Neural progenitor cell (in vitro differentiated cells): ENCODE measurements at places on chromosomes 3 and 15. TPM values are rescaled to one million over a fixed set of nuclear protein-coding genes. Genes with fewer than 3 reads are reported as not detected.

Gene SLC2A2
- total RNA-seq = not detected in 2 replicates

Gene PFKFB4
- 59.5 and 102 TPM in 2 replicates for total RNA-seq

Gene TGM5
- total RNA-seq = not detected in 2 replicates

Gene TJP1
- 98.1 and 126 TPM in 2 replicates for total RNA-seq

Gene P3H2
- 9.0 and 21.4 TPM in 2 replicates for total RNA-seq

Gene IL17RB
- total RNA-seq = 3.4 and 5.5 TPM in 2 replicates

Gene ROPN1
- total RNA-seq = not detected in 2 replicates

GRCh38 chr3:18066899-18067582, 324.6 kb upstream of the TBC1D5 start:
- no peak for DNase-seq

DNA sequence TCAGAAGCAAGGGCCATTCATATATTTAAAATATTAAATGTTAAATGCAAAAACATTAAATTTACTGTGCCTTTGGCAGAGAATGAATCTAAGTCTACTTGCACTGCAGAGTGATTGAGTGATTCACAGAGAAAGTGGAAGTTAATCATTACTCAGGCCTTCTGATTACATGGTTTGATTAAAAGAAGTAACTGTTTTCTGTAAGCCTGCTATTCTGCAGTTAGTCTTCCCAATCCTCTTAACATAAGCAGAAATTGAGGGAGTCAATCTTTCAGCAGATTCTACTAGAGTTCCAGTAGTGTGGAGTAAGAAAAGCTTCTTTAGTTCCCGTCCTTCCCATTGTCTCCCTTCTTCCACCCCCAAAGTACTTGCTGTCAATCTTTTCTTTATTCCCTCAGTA, 1.5 kb downstream of the NLGN1 start:
- peak; percentile 18 for DNase-seq

DNA sequence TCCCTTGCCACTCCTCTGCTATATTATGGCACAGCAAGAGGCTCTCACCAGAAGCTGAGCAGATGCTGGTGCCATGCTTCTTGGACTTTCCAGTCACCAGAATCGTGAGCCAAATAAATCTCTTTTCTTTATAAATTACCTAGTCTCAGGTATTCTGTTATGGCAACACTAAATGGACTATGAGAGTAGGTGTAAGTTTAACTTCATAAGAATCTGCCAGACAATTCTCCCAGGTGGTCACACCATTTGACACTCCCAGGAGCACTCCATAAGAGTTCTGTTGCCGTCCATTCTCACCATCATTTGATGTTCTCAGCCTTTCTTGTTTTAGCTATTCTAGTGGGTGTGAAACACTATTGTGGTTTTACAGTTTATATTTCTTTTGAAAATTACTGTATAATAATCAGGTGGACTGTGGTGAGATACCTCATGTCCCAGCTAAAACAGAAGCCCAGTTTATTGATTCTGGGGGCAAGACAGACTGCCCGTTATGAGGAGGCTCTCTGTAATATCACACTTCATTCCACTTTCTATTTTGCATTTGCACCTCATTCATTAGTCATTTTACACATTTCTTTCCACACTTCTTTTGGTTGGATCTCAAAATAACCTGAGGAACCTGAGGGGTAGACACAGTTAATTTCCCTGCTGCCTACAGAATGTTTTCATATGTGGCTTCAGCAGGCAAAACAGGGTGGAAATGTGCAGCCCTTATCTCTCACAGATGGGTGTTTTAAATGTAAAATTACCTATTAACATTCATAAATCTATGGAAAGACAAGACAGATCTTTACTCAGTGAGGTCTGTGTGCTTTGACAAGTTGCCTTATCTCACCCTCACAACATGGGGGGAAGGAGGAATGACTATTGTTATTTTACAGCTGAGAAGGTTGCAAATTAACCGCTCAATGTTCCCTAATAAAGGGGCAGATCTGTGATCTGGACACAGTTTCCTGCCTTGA, 42.1 kb downstream of the CDCP1 start:
- no peak for DNase-seq

DNA sequence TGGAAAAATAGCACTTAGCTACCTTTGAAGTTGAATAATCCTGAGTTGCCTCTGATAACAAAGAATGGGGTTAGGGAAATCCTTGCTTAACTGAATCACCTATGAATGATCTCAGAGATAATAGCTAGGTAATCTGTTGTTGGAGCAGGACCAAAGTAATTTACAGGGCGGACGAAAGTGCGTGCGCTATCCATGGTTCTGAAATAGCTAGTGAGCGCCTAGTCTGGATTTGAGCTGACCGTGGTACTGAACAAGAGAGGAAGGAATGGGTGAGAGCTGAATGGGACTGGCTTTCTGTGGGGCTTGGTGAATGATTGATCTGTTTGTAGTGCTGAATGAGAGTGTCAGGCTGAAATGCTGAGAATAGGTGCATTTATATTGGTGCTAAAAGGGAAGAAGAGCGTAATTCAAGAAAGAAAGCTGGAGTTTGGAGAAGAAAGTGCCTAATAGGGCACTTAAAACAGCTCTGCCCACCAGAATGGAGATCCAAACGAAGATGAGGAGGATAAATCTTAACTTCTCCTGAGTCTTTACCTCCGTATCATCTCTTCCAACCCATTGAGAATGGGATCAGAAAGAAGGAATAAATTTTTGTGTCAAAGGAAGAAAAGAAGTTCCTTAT, 10.1 kb downstream of the SCN10A start:
- peak; percentile 95 for DNase-seq

GRCh38 chr3:14623569-14624051, 28.0 kb upstream of the CCDC174 start:
- DNase-seq = no peak

DNA sequence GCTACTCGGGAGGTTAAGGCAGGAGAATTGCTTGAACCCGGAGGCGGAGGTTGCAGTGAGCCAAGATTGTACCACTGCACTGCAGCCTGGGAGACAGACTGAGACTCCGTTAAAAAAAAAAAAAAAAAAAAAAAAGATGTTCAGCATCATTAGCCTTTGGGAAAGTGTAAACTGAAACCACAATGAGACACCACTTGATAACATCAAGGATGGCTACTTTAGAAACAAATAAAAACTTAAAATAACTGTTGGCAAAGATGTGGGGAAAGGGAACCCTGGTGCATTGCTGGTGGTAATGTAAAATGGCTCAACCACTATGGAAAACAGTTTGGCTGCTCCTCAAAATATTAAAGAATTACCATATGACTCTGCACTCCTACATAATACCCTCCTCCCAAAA, 1.9 kb downstream of the LEO1 start:
- DNase-seq = no peak

GRCh38 chr3:67401921-67402320, 252.5 kb downstream of the SUCLG2 start:
- no peak for DNase-seq

GRCh38 chr15:41182266-41182665, 48.3 kb downstream of the EXD1 start:
- no peak for DNase-seq

- DNase-seq = no peak
These were observed 572.2 kb downstream of the MECOM start for GRCh38 chr3:169091196-169091823.

- DNase-seq = peak; percentile 42
These were observed 97.4 kb upstream of the KLF13 start for GRCh38 chr15:31228980-31229826.

DNA sequence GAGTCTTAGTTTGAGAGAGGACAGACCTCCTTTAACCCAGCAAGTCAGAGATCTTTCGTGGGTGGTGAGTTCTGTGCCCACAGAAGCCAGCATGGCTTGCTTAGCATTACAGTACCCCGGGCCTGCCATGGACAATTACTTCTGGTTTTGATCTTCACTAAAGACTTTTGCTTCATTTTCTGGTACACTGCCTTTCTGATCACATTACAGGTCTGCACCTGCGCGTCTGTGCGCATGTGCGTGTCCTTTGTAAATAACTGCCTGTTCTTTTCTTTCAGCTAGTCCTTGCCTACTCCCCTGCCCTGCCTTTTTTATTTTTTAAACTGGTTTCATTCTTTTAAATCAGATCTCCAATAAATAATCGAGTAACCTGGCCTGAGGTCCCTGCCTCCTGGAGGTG, 57.1 kb upstream of the CMTM8 start:
- no peak for DNase-seq

DNA sequence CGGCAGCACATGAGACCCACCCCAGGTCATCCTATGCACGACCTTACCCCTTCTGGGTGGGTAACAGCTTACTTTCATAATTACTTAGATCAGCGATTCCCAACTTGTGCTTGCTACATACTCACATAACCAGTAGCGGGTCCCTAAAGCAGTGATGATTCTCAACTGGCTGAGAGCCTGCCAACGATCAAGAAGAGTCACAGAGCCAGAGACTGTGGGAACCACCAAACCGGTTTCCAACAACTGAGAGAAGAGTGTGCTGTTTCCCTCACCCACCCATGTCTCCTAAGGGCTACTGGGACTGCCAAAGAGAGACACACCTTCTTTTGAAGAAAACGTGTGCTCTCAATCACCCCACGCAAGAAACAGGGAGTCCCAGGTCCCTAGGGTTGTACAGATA, 12.0 kb upstream of the XXYLT1 start:
- no peak for DNase-seq

GRCh38 chr3:28989646-28990089, 291.2 kb upstream of the RBMS3 start:
- DNase-seq = no peak

DNA sequence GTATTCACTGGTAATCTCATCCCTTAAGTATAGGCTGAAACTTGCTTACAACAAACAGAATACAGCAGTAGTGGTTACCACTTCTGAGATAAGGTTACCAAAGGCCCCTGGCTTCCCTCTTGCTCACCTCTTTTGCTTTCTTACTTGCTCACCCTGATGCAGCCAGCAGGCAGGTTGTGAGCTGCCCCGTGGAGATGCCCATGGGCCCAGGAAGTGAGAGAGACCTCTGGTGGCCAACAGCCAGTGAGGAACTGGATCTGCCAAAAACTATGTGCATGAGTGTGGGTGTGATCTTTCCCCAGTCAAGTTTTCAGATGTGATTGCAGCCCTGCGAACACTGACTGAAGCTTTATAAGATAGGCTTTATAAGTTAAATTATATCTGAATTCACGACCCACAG, 48.7 kb downstream of the NMNAT3 start:
- DNase-seq = peak; percentile 28

- DNase-seq = no peak
These were observed 74.2 kb upstream of the FNDC3B start for GRCh38 chr3:171965067-171965712.

DNA sequence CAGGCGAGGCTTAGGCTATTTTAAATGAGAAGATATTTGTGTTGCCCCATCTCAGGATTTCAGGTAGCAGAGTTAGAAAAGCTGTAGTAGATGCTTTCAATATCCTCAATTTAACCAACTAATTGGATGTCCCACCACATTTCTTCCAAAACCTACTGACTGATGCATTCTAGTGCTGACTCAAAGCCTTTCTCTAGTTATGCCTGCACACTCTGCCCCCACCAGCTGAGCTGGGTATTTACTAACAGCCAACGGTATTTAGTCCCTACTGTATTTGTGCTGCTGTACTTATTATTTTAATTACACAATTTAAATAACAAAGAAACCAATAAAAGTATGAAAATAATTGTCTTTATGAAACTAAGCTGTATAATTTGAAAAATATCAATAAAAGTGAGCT, 139.5 kb downstream of the OSBPL10 start:
- DNase-seq = no peak

- no peak for DNase-seq
These were observed 63.7 kb downstream of the SPRED1 start for GRCh38 chr15:38316311-38316710.

DNA sequence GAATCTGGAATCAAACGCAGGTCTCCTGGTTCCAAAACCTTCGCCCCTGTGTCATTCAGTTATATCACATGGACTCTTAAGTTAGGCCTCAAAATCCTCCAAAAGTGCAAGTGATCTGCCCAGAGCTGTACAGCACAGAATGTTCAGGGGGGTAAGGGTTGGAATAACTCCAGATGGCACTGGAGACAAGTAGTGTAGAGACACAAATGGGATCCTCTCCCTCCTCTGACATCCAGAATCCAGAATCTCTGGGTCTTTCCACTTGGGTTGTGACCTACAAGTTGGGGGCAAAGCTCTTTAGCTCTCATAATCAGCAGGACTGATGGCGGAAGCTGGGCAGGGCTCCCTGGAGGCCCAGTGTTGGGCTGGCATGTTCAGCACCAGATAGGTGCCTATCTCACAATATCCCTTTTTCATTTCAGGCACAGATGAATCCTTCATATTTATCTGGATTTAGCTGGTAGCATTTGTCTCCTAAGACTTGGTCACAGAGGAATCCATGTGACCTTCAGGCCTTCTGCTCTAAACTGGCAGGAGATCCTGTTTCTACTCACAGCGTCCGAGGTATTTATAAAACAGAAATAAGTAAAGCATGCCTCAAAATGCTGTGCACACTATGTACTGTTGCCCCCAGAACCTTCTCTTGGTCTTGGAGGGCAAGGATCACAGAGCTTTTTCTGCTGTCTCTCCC, 15.4 kb downstream of the ABHD2 start:
- DNase-seq = no peak

DNA sequence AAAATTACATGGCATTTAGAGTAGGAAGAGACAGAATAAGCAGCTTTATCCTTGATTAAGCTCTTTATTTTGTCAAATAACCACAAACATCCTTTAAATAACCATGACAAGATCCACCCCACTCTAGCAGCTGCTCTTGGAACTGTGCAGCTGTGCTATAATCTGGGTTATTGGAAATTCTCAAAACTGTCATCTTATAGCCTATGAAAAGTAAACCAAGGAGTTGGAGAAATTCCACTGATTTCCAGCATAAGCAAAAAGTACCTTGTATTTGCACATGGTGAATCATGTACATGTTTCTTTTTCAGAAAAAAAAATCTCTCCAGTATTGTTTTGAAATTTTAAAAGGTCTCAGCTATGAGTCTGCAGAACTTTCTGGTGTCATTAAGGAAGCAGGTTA, 88.8 kb upstream of the ABI3BP start:
- no peak for DNase-seq

GRCh38 chr15:41797201-41797944, 23.1 kb downstream of the MAPKBP1 start:
- DNase-seq = no peak
